ENCODE measurements at places on chromosomes 3 and 15.

DNA sequence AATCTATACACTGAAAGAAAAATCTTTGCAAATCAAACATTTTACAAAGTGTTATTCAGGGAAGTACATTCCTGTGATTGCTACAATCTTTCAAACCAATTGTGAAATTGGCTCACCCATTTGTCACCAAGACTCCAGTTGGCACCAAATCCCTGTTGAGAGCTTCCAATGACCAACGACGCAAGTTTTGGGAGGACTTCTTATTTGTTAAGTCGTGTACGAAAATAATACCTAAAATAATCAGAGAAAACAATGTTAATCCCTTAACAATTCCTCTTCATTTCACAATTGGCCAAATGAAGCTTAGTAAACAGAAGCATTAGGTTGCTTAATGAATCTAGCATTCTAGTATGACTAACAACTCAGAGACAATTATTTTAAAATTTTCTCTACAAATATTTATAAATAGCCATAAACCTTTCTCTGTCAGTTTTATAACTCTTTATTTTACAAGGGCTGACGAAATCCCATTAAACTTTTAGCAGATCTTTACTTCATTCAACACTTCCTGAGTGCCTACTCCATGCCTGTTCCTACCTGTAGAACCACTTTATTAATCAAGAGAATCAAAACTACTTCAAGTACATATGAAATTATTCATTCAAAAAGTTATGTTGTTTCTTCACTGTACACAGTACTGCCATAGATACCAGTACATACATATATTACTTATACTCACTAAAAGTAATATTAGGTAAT is 24.0 kb upstream of the HGD start:
- no peak for DNase-seq

GRCh38 chr3:68274286-68274685 is 619.9 kb upstream of the SUCLG2 start:
- no peak for DNase-seq

GRCh38 chr3:105715372-105715771 is 153.4 kb downstream of the CBLB start:
- peak; percentile 81 for DNase-seq

GRCh38 chr15:45555934-45556608 is 31.1 kb upstream of the BLOC1S6 start:
- DNase-seq: no peak

DNA sequence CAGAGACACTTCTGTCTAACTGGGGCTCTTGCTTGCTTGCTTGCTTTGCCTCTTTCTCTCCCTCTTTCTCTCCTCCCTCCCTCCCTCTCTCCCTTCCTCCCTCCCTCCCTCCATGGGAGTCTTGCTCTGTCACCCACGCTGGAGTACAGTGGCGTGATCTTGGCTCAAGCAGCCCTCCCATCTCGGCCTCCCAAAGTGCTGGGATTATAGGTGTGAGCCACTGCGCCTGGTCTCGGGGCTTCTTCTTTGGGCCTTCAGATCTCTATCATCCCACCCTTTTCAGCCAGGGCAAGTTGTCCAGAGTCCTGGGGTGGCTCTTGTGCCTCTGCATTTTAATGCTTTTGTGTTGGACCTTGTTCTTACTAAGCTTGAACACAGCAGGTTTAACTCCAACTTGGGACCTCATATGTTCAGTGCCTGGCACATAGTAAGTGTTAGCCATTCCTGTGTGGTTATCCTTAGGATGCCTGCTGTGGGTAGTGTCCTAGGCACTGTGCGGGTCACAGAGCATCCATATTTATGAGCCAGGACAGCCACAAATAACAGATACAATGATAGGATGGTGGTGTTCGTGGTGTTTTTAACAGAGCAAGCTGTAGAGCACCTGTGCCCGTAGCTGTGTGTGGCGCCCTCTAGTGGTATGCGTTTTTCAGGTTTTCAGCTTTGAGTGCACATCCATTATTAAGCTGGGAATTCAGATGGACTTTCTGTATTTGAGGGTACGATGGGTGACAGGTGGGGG is 75.1 kb downstream of the CCK start:
- DNase-seq: peak; percentile 72

DNA sequence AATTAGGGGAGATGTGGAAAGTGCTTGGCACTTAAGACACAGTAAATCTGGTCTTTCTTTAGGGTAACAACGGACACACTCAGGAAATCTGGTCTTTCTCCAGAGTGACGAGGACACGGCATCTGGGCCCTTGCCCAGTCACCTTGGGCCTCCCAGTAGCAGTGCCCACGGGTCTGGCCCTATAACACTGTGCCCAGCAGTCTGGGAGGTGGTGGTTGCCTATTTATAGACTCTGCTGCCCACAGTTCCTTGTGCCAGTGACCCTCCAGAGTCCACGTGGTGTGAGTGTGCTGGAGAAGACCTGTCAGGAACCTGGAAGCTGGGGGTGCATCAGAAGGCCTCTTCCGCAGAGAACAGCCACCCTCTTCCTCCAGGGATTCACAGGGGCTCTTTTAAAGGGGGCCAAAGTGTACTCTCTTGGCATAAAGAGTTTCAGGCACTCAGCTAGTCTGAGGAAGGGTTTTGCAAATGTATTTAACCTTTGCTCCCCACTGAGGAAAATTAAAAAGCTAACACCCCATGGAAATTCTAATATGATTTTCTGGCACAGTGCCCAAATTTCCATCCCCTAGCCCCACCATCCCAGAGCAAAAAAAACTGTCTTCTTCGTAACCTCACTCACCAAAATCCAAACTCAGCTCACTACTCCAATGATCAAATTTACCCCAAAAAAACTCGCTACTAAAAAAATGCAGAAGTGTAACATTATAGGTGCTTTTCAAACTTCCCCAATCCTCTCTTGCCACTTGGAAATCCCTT is 15.4 kb downstream of the WNT5A start:
- DNase-seq: no peak

DNA sequence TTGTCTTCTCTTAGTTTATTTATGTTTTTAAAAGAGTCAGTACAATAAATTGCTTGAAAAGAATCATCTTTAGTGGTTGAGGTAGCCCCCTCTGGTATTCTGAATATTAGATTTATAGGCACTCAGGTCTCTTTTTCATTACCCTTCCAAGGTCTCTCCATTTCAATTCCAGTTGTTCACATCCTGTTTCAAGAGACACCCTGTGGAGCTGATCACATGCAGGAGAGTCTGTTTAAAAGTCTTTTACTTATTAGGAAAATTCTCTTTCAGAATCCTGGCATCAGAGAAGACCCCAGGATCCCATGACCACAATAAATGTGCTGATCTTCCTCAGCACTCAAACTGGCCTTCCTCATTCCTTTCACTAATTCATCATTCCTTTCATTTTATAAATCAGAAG is 195.7 kb downstream of the ZIC4 start:
- DNase-seq: no peak

All from fibroblast of the aortic adventitia (primary cell).